ENCODE measurements at places on chromosomes 1 and 21.

- peak; percentile 36 for DNase-seq
These were observed 70.3 kb upstream of the TINAGL1 start for GRCh38 chr1:31505911-31506497.

GRCh38 chr1:156726549-156727226, 1.6 kb upstream of the METTL25B start:
- DNase-seq: no peak

- DNase-seq: no peak
These were observed 1352.7 kb upstream of the ADGRL2 start for GRCh38 chr1:80448081-80448480.

DNA sequence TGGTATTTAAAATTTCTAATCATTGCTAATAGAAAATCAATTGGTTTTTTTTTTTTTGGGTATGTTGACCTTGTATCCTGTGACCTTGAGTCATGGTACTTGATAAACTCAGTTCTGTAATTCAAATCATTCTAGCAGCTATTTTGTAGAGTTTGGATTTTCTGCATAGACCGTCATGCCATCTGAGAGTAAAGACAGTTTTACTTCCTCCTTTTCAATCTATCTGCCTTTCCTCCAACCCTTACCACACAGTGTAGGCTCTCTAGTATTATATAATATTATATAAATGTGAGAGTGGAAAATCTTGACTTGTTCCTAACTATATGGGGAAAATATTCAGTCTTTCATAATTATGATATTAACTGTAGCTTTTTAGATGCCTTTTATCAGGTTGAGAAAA, 7.0 kb downstream of the TDRD5 start:
- DNase-seq: no peak

- DNase-seq: no peak
These were observed at the start of gene FAM131C for GRCh38 chr1:16073490-16074119. Gene FAM131C, minus strand, starts transcription at chr1:16073651. Its CDS starts 209 bp downstream, at chr1:16073442.

DNA sequence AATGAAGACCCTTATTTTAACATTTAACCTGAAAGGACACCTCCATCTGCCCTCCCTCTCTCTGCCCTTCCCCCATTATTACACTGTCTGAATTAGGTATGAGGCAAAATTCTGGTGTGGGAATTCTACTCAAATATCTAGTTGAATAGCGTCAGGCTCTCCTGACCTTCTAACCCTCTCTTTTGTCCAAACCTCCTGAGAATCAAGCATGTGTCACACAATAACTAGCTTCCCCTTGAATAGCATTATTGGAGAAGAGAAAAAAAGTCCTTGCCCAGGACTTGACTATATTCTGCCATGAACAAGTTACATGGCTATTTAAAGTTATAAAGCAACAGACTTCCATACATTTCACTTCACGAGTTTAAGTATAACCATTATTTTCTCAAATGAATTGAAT, 35.5 kb downstream of the USH2A start:
- no peak for DNase-seq

DNA sequence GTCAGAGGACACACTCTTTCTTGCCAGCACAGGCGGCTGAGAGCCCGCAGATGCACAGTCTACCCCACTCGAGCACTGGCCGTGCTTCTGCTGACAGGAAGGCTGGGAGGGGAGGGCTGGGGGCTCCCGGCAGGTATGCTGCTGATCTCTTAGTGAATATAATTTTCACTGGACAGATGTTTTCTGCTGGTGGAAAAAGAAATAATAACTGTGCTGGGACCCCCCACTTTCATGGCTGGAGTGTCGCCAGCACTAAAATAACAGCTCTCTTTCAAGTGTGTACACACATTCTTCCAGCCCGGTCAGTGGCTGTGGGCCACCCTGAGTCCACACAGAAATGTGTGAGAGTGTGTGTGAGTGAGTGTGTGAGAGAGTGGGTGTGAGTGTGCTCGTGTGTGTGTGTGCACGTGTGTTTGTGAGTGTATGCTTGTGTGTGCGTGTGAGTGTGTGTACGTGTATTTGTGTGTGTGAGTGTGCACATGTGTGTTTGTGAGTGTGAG, 167.7 kb upstream of the USP24 start:
- DNase-seq: no peak
